ENCODE measurements at places on chromosomes 13 and 19.

- DNase-seq, result no peak
Observed at GRCh38 chr19:39021063-39021462, 11.3 kb downstream of the FBXO27 start.

DNA sequence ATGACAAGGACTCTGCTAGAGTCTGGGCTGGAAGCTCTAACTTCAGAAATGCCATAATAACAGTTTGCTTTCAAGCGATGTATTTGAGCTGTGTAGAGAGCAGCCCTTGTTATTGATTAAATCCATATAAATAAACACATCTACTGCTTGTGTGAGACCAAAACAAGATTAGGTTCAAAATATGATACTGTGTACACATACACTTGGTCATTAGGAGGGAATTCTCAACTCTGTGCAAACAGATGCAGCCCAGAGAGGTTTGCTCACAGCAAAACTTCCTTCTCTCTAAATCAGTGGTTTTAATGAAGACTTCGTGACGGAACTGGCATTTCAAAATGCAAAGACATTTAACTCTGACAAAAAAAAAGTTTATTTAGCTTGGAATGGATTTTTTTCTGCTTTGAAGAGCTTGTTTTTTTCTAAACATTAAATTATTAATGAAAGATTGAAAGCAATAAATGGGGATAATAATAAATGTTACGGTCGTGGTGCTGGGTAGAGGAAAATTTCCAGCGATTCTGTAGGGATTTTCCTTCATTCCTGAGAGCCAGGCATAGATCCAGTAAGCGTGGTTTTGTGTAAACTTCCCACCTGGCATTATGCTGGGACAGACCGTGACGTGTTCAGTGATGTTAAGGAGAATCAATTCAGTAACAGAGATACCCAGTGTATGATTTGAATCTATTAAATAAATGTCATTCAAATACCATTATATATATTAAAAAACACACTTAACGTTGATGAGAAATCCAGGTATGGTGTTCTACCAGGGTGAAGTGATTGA lies 213.7 kb downstream of the TEX29 start:
- DNase-seq, result no peak

- DNase-seq, result no peak
Observed at GRCh38 chr19:18319591-18320135, 3.2 kb downstream of the LSM4 start.

GRCh38 chr19:20669263-20669662 lies 7.9 kb upstream of the ZNF626 start:
- DNase-seq, result no peak

DNA sequence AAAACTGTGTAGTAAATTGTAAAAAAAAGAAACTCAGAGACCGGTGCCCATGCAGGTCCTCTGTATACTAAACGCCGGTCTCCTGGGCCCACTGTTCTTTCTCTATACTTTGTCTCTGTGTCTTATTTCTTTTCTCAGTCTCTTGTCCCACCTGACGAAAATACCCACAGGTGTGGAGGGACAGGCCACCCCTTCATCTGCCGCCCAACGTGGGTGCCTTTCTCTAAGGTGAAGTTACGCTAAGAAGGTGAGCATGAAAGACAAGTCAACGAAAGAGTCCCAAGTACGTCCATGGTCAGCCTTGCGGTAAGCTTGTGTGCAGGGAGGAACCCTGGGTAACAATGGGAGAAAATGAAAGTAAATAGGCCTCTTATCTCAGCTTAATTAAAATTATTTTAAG lies 48.0 kb upstream of the WASF3 start:
- DNase-seq, result no peak

GRCh38 chr13:34201050-34201913 lies 383.3 kb downstream of the RFC3 start:
- DNase-seq, result no peak

DNA sequence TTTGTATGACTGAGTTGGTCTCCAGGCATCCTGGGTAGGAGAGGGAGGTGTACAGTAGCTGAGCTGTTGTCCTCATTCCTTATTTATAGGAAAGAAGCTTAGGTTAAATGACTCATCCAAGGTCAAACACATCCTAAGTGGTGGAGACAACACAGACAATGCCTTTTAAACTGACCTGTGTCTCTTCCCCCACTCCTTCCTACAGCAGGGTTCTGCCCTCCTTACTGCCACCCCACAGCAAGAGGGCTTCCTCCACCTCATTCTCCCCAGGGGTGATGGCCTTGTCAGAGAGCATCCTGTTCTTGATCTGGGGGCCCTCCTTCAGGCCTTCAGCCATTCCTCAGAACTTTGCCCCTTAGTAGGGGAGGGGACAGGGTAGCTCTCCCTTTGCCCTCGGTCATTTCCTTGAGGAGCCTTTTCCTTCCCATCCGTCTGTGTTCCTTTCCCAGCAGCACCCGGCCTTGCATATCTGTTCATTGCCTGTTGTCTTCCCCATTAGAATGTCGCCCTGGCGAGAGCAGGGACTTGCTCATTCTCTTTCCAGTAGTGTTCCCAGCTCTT lies 48.2 kb upstream of the GPI start:
- DNase-seq, result no peak

GRCh38 chr19:42295342-42295741 lies 6.6 kb upstream of the PRR19 start:
- DNase-seq, result no peak

DNA sequence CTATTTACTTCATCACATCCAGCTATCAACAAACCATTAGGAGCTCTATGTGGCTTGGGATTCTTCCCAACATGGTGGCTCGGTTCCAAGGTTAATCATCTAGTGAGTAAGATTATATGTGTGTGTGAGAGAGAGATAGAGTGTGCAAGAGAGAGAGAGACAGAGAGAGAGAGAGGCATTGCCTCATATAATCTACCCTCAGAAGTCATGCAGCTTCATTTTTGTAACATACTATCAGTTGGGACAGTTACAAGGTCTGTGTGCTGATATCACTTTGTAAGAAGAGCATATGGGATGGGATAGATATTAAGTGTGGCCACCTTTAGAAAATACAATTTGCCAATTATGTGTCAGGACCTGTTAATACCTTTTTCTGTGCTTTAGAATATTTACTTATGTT lies 104.1 kb downstream of the NDFIP2 start:
- no peak for DNase-seq

GRCh38 chr19:35211545-35212230 lies 16.9 kb downstream of the FAM187B start:
- no peak for DNase-seq

DNA sequence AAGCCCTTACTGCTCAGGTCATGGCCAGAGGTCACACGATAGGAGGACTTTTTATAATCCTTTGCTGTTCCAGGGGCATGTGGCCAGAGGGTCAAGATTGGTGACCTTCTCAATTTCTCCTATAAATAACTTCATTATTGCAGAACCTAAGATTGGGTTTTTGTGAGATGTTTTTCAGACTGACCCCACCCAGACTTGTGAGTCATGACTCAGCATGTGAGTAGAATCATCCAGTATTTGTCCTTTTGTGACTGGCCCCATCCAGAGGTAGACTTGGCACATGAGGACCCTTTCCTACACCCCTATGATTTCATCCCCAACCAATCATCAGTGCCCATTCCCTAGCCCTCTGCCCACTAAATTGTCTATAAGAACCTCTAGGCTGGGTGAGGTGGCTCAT lies 84.5 kb upstream of the ABCC4 start:
- DNase-seq, result no peak

- no peak for DNase-seq
Observed at GRCh38 chr19:50567882-50568727, at the start of gene LRRC4B. LRRC4B (minus strand) TSS chr19:50568435; CDS start chr19:50548838, 19,597 bp downstream.

GRCh38 chr19:46077815-46078167 lies 37.0 kb upstream of the IGFL4 start:
- no peak for DNase-seq

DNA sequence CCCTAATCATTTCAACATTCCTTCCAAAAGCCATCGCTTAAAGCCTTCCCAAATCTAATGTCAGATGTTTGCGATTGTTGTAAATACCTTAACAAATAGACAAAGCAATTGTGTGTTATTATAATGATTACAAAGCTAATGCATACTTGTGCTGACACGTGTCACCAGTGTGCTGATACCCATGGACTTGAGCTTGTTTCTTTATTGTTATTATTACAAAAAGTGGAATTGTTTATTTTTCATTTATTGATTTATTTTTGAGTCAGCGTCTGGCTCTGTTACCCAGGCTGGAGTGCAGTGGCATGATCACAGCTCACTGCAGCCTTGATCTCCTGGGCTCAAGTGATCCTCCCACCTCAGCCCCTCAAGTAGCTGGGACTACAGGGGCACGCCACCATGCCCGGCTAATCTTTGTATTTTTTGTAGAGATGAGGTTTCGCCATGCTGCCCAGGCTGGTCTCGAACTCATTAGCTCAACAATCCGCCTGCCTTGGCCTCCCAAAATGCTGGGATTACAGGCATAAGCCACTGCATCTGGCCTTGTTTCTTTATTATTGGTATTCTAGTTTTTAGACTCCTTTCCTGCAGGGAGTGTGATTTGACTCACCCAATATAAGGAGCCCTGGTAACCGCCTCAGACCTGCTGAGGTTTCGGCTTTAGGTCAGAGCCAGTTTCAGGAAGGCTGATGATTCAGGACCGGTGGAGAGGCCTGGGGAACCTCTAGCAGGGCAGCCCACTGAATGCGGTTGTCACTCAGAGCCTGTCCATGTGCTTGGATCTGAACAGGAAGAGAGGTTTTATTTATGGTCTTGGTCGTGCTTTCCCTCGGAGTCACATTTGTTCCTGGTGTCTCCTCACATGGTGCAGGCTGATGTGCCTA lies 2.1 kb upstream of the FBXO17 start:
- no peak for DNase-seq

DNA sequence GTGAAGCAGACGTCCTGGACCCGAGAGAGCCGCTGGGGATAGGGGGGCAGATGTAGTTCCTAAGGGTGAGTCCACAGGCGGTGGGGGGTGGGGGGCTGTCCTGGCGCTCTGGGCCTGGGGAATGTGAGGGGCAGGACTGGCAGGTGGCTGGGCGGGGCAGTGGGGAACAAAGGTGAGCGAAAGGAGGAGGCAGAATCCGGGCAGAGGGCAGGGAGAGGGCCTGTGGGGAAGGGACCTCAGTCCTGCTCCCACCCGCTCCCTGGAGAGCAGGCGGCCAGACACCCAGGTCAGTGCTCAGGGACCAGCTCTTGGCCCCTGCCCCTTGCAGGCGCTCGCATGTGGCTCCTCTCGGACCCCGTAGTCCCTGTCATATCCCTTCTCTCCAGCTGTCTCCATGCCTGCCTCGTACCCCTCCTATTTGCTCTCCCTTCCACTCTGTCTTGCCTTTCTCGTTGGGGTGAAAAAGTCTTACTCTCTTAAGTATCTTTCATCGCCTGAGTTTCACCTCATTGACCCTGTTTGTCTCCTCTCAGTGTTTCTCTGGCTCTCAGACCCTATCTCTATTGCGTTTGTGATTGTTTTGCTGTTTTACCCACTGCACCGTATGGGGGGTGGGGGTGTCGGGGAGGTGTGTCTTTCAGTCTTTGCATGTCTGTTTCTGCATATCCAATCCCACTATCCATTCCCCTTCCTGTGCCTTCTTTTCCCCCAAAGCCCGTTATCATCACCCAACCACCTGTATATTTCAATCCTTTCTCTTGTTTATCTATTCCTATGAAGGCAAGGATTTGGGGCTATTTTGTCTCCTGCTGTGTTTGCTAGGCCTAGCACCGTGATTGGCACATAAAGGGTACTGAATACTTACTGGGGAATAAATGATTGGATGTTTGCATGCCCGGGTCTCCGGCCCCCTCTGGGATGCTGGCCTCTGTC lies 5.8 kb downstream of the SPHK2 start:
- DNase-seq, result no peak

GRCh38 chr19:52603558-52604207 lies 33.6 kb downstream of the ZNF701 start:
- no peak for DNase-seq

DNA sequence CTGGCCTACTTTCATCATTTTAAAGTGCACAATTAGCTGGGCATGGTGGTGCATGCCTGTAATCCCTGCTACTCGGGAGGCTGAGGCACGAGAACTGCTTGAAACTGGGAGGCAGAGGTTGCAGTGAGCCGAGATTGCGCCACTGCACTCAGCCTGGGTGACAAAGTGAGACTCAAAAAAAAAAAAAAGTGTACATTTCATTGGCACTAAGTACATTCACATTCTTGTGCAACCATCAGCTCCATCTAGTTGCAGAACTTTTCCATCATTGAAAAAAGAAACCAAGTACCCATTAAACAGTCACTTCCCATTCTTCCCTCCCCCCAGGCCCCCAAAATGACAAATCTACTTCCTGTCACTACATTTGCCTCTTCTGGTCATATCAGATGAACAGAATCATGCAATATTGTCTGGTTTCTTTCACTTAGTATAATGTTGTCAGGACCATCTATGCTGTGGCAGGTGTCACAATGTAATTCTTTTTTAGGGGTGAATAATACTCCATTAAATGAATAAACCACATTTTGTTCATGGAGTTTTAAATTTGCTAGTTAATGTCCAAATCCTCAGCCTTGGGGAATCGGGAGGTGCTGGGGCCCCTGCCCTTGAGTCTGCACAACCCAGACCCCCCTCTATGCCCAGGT lies 7.4 kb upstream of the SIGLEC11 start:
- DNase-seq, result no peak

GRCh38 chr13:26929971-26930730 lies 169.6 kb upstream of the GPR12 start:
- DNase-seq, result no peak

DNA sequence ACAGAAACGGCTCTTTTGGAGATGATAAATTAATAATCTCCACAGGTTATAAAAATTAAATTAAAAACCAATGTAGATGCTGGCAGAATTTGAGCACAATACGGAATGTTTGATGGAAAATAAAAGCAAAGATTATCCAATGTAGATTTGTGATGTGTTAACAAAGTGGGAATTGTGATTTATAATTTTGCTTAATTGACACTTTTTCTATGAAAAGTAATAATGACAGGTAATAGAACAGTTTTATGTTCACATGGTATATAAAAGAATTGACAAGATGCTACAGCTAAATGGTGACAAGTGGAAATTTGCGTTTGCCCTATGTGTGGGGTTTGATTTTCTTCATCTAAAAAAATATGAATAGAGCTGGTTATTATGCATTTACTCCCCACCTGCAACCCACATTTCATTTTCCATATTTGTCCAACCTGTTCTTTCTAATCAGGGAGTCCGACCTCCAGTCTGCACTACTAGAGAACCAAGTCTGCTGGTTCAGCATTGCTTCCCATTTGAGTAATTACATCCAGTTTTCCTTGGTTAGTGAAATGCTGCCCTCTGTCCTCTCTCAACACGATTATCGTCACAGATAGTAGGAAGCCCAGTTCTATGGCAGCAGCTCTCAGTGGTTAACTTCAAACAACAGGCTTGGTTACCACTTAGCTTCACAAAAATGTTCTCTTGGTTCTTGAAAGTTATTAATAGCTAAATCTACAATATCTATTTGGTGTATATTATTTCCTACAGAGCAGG lies 61.4 kb upstream of the SLITRK1 start:
- no peak for DNase-seq

DNA sequence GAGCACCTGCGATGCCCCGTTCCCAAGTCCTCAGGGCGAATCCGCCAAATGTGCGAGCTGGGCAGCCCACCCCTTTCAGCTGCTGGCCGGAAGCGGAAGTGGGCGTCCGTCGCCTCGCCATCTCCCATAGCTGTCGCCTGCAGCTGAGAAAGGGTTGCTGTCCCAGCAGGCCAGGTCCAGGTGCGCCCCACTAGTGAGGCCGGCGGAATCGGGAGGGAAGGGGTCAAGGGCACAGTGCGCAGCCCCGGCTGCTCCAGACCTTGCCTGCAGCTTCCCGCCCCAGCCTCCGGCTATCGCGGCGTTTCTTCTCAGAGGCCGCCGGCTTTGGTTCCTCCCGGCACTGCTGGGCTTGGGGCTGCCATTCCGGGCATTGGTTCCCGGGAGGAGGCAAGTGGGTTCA lies at the start of gene ZNF177:
Gene ZNF177, plus strand, starts transcription at position 109 of the 400 bp plus-strand sequence. CDS start 15,299 bp downstream, outside the sequence.
- no peak for DNase-seq

All from cortex of kidney (tissue), 1 donor.